ENCODE measurements at places on chromosomes 12 and 14.
A peak's percentile ranks its signal among the peaks of the same experiment; 100 is the strongest.

DNA sequence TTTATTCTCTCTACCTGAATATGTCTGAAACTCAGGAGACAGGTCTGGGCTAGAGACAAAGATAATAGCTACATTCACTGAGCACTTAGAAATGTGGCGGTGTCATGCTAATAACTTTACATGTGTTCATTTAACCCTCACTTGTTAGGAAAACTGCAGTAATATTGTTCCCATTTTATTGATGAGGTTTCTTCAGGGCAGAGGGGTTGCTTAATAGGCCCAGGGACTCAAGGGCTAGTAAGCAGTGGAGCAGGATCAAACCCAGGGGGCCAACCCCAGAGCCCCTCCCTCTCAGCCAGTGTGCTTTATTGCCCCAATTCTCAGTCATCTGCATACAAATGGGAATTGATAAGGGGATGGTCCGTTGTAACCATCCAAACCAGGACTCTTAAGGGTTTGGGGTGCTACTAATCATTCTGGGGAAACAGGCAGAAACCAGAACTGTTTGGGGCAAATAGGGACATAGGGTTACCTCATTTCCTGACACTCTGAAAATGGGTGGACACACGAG lies 142.8 kb upstream of the AMIGO2 start:
- DNase-seq: no peak

GRCh38 chr14:37221073-37221472 lies 23.3 kb downstream of the MIPOL1 start:
- DNase-seq: no peak

DNA sequence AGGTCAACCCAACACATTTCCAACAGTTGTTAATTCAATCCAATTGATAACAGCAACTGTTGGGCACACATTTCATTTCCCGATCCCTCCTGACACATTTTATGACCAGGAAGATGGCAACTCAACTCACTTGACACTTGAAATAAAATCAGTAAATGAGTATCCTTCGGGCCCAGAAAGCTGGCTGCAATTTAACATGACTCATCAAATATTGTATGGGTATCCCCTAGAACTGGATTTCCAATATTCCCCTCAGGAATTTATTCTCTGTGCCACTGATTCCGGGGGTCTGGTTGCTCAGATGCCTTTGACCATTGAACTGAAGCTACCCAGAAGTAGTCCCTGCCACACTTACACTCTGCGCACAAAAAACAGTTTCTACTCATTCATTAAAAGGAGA lies 42.1 kb downstream of the INTS13 start:
- DNase-seq: no peak

- no peak for DNase-seq
Observed at GRCh38 chr14:28163233-28163632, 603.4 kb upstream of the FOXG1 start.

DNA sequence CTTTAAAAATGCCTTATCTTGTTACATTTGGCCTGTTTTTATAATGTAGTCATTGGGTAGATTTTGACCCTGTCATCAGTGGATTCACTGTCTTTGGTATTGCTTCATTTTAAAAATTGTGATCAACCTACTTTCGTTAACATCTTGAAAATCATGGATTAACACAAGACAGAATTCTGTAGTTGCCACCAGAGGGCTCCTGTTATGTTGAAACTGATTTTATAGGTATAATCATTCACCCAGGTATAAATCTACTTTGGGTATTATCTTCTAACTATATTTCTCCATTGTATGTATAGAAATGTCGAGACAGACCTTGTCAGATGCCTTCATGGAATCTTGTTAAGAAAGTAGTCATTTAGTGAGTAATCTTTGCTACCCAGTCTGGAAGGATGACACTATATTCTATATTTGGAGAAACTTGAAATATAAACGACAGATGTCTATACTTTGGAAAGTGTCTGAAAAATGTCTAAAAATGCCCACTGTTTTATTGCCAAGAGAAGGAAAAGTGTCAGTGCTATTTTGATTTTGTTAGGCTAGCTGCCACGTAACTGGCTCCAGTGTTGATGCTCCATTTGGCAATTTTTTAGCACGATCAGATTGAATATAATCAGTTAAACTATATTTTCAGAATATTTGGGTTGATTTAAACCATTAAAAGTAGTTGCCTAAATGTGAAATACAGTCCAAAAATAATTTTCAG lies 129.4 kb downstream of the PELI2 start:
- no peak for DNase-seq

DNA sequence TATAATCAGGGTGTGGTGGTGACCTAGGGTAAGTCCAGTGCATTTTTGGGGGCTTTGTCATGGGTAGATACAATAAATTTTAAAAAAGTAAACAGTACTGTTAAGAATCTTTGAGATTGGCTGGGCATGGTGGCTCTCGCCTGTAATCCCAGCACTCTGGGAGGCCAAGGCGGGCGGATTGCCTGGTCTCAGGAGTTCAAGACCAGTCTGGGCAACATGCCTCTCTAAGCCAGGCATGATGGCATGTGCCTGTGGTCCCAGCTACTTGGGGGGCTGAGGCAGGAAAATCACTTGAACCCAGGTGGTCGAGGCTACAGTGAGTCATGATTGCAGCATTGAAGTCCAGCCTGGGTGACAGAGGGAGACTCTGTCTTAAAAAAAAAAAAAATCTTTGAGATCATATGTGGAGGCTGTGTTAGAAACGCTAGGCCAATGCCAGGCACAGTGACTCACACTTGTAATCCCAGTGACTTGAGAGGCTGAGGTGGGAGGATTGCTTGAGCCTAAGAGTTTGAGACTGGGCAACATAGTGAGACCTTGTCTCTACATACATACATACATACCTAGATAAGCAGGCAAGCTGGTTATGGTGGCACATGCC lies 67.7 kb downstream of the PRKCH start:
- DNase-seq: no peak

DNA sequence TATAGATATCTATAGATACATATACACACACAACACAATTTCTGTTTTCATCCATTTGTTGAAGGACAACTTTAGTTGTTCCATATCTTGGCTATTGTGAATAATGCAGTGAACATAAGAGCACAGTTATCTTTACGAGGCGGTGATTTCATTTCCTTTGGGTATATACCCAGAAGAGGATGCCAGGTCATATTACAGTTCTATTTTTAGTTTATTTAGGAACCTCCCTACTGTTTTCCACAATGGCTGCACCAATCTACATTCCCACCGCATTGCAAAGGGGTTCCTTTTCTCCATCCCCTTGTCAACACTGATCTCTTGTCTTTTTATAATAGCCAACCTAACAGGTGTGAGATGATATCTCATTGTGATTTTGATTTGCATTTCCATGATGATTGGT lies 143.4 kb upstream of the ARHGAP5 start:
- no peak for DNase-seq

DNA sequence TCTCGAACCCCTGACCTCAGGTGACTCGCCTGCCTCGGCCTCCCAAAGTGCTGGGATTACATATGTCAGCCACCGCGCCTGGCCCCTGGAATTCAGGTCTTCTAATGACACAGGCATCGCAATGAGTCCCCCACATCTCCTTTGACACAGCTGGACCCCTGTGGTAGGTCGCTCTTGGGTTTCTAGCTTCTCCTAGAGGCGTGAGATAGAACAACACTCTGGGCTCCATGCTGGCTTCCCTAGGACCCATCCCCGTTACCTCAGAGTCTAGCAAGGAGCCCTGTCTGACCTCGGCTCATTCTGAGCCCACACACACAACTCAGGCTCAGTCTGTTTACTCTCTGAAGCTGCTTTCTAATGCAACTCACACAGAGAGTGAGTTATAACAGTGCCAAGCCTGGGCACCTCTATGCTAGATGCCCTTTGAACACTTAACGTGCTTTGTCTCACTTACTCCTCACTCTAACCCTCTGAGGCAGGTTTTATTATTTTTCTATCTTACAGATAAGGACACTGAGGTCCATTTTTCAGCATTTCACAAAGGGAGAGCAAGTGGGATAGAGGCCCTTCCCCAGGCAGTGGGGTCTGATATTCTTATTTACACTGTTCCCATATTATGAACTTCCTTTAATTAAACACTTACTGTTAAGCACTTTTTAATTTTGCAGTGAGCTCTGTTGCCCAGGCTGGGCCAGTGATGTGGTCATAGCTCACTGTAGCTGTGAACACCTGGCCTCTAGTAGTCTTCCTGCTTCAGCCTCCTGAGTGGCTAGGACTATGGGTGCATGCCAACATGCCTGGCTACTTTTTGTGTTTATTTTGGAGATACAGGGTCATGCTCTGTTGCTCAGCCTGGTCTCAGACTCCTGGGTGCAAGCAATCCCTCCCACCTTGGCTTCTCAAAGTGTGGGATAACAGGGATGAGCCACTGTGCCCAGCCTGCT lies 40.6 kb upstream of the RBM19 start:
- DNase-seq: no peak

DNA sequence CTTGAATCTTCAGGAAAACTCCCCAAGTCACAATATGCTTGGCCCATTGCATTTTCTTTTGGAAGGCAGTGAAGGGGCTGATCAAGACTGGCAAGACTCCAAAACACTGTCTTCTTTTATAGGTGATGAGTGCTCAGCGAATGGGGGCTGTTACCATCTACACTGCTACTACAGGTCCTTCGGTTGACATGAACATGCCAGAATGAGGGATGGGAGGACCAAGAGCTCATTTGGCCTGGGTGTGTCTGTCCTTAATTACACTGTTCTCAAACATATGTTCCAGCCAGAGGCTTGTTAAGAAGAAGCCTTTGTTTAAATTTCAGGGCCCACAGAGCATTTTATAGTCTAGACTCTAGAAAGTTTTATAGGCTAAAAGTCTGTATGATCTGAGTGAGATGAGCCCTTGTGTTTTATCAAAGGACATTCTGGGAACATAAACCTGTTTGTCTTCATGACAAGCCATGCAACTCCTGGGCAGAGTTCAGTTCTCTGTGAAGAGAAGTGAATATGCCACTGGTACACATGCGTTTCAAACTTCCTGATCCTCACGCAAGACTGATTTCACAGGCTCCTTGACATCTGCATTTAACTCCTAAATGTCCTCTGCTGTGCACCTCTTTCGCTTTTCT lies 4.7 kb upstream of the FAM234B start:
- no peak for DNase-seq

DNA sequence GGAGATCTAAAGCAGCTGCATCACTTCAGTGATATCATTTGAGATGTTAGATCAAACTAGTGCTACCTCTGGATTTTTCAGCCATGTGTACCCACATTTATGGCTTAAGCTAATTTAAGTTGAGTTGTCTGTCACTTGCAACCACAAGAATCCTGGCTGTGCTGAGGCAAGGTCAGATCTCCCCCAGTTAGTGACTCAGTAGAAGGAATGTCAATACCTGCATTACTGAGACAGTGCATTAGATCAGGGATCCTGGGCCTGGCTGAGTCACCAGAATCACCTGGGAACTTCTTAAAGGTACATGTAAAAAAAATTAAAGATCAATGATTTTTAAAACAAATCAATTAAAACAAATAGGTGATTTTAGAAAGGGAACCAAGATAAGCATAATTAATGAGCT lies 84.6 kb upstream of the GRIN2B start:
- DNase-seq: no peak

DNA sequence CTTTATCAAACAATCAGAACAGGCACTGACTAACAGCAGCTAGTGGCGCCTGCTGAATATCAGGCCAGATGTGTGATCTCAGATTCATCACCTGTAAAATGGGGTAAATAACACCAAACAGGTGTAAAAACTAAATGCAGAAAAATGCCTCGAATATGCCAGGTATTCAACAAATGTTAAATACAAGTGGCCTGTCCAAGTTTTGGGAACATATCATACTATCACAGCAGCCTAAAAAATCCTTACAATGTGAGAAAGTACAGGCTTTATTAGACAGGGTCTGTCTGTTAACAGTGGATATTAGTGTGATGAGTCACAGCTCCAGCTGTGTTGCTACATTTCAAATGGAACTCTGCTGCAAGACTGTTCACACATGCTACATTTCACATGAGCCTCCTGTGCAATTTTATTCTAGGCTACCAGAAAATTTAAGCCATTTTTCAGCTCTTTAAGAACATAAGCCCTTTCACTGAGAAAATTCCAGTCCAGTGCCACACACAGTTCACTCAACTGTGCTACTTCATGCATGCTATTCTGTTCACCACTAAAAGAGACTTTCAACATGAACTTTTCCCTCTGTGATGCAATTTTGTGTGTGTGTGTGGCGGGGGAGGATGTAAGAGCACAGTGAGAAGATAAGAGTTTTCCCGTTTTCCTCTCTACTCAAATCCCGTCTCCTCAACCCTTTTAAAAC lies 56.7 kb downstream of the MSRB3 start:
- peak; percentile 34 for DNase-seq

DNA sequence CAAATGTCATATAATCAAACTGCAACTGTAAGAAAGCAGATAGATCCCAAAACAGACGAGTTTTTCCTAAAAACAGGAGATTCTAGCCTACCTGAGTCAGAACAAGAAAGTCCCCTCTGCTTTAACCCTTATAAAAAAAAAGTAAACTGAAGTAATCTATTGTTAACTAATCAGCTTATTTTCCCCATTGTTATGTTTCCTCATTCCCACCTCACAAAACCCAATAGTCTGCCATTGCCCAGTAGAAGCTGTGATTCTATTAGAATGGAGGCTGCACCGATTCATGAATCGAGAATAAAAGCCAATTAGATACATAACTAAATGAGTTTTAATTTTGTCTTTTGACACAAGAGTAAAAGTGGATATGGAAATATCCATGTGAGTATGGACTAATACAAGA lies 115.4 kb downstream of the MED13L start:
- no peak for DNase-seq

- no peak for DNase-seq
Observed at GRCh38 chr14:104700225-104700651, 10.8 kb downstream of the INF2 start.

DNA sequence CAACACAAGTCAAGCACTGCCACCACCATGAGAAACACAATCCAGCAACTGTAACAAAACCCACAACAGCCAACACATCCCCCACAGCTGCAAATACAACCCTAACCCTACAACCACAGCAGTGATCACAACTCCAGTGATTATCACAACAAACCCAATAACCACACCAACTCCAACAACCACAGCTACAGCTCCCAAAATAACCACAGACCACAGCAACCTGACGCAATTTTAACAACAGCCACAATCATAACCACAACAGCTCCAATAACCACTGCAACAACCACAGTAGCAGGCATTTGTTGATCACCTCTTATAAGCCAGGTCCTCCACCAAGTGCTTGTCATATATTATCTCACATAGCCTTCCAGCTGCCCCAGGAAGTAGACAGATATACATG lies 42.2 kb upstream of the FAM181A start:
- DNase-seq: no peak

DNA sequence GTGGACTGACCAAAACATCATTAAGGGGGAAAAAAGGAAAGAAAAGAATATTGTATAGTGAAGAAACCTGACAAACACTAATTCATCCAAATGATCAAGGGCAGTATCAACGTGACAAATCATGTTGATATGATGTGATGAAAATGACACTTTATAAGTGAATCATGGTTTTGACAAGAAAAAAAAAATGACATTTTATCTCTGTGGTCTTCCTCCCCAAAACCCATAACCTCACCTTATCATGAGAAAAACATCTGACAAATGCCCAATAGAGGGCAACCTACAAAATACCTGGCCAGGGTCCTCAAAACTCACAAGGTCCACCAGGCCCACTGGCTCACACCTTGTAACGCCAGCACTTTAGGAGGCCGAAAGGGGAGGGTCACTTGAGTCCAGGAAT lies 13.8 kb downstream of the TMED10 start:
- no peak for DNase-seq

- peak; percentile 20 for DNase-seq
Observed at GRCh38 chr12:118103601-118104382, at the start of gene VSIG10. TSS of gene VSIG10 (minus strand) at chr12:118104011. CDS start at chr12:118103671, 340 bp downstream.

- no peak for DNase-seq
Observed at GRCh38 chr14:74508292-74508731, 14.7 kb downstream of the ISCA2 start.
